Stimulated activated CD8-positive, alpha-beta memory T cell treated with anti-CD3 and anti-CD28 coated beads, Interleukin-4, amount 100 ng/mL, for 1 hour (primary cell): ENCODE measurements at places on chromosomes 2 and 18.

GRCh38 chr2:144673456-144673855 lies 153.5 kb upstream of the ZEB2 start:
- DNase-seq, result no peak

DNA sequence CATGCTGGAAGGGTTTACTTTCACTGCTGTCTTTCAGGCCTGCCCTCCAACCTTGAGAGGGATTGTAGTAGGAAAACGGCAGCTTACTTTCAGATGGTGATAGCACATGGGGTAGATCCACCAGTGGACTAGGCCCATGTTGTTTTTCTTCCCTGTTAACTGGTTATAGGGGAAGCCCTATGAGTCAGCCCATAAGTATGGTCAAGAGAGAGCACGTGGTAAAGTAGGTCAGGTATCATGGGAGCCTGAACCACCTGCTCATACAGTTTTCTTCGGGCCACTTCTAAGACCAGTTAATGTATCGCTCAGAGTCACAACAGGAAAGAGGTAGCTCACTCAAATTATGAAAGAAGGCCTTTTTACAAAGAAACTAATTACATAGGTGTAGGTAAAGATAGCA lies 33.0 kb downstream of the PDK1 start:
- no peak for DNase-seq

- DNase-seq, result no peak
These were observed 4.5 kb upstream of the SNRNP27 start for GRCh38 chr2:69889302-69889701.

DNA sequence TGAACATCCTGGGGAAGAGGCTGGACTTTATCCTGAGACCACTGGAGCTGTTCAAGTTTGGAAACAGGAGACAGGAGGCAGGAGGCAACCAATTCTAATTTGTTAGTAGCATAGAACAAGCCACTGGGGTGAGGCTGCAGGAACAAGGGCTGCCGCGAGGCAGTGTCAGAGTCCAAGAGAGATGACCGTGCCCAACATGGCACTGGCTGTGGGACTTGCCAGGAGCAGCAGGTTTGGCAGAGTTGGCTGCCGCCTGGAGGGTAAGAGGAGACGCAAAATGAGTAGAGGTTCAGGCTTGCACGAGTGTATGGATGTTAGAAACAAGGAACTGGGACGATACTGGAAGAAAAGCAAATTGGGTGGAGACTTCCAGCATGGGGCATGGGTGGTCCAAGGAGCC lies 168.5 kb downstream of the TPGS2 start:
- DNase-seq, result no peak

- DNase-seq, result no peak
These were observed 10.0 kb upstream of the VPS54 start for GRCh38 chr2:64029116-64029665.

DNA sequence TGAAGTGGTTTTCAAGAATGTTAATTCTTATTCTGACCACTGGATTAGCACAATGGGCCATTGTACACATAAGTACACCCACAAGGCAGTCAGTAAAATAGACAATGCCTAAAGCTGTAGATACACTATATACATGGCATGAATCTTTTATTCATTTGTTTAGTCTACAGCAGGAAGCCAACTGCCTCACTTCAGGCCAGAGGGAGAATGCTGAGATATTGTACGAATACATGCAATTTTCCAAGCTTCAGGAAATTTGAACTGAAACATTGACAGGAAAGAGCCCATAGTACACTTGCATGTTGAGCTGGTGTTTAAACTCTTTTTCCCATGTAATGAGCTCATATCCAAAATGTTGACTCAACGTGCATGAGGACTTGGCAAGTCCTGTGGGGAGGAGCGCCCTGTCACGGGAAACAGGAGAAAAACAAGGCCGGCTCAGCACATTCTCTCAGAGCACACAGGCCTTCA lies 111.6 kb upstream of the CYP1B1 start:
- DNase-seq, result no peak

DNA sequence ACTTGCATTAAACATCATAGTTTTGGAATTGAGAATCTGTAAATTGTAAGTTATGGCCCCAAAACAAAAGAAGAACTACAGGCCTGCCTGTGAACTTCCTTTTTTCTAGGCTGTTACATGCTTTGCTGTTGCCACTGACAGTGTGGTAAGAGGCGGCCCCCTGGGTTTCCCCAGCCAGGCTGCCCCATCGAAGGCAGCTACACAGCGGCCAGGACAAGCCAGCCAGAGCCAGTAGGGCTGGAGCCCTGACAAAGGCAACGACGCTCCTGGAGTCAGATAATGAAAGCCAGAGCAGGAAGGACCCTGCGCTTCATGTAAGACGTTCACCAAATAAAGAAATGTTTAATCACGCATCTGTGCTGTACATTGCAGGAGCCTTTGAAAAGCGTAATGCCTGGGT lies 55.0 kb downstream of the ANKRD44 start:
- DNase-seq, result peak; percentile 49

- DNase-seq, result no peak
These were observed 106.3 kb upstream of the CDCA7 start for GRCh38 chr2:173248381-173248780.

GRCh38 chr2:157500334-157500733 lies 56.4 kb upstream of the CYTIP start:
- no peak for DNase-seq

GRCh38 chr2:200509235-200509611 lies 645 bp downstream of the KCTD18 start:
- no peak for DNase-seq

DNA sequence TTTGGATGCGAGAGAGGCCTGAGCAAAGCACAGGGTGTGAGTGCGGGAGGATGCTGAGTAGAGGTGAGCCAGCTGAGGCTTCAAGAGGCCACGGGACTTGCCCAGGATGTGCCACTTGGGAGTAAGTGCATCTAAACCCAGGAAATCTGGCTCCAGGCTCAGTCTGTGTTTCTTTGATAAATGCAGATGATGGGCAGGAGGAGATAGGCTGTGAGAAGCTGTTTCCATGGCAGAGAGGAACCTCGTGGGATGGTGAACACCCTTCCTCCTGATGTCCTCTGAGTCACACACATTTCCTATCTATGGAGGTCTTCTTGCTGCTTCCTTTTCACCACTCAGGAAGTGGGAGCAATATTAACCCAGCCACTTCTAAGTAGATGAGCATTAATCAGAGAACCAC lies 38.4 kb upstream of the CELF4 start:
- no peak for DNase-seq

DNA sequence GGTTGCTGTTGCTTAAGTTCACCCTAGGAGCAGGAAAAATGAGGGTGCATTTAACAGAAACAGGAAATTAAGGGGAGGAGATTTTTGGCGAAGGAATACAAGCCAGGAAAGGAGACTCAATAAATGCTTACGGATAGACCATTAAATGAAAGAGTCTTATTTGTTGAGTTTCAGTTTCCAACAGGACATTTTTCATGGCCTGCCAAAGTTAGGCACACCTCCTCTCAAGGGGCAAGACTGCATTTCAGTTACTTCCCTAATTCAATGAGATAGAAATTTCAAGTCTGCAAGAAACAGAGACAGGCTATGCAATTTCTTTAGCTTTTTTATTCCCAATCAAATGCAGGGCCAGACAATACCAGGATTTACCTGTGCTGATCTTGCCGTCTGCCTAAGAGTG lies 394.7 kb upstream of the KLHL29 start:
- DNase-seq, result no peak

GRCh38 chr18:9135912-9136314 lies 668 bp upstream of the ANKRD12 start:
- no peak for DNase-seq

- DNase-seq, result no peak
These were observed 22.2 kb downstream of the PDIA6 start for GRCh38 chr2:10790228-10790973.

GRCh38 chr2:66477135-66477842 lies 42.4 kb downstream of the MEIS1 start:
- DNase-seq, result no peak

DNA sequence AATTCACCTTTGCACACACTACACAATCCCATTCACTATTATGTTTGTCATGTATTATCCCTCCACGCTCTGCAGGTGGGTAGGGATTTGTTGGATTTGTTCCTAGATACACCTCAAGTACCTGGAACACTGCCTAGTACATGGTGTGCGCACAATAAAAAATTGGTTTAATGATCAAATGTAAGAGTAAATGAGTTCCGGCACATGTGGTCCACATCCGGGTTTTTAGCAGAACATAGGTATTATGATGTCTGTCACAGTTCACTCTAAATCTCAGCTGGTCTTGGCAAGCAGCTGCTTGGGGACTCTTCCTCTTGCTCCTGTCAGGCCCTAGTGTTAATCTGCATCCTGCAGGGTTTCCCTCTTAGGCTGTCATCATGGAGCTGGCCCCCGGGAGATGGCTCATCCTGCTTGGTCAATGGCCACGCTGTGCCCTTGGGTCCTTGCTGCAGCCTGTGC lies 21.8 kb upstream of the IL1R1 start:
- no peak for DNase-seq

DNA sequence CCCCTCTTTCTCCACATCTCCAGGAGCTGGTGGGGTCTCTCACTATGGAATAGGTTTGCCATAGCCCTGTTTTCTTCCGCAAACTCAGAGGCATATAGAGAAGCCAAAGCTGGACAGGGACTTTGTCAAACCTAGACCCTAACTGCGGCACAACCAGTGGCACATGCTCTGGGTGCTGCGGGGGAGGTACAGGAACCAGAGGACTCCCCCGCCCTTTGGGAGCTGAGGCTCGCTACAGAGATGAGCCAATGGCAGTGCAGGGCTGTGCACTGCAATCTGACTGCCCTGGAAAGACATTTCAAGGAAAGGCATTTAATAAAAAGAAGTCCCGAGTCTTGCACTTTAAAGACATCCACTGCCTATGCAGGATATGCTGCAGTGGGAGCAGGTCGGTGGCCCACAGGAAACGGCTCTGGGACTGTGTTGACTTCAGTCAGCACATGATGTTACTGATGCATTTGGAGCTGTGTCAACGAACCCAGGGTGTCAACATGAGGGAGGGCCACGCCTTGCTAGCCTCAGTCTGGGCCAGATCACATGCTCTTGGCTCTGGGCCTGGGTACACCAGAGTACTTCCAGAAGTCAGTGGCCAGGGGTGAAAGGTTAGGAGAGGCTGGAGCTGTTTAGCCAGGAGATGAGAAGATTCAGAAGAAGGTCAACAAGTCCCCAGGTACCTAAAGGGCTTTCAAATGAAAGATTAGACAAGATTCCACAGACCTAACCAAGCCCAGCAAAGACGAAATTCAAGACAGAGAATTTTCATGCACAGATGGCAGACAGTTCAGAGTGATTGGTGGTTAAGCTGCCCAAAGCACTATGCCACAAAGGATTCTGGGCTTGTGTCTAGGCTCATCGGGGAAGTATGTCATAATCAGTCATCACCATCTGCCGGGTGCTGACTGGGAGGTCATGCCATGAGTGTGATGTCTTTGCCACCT lies 8.2 kb downstream of the SLC35F6 start:
- DNase-seq, result no peak

- no peak for DNase-seq
These were observed 63.9 kb downstream of the LRRFIP1 start for GRCh38 chr2:237691029-237691907.

DNA sequence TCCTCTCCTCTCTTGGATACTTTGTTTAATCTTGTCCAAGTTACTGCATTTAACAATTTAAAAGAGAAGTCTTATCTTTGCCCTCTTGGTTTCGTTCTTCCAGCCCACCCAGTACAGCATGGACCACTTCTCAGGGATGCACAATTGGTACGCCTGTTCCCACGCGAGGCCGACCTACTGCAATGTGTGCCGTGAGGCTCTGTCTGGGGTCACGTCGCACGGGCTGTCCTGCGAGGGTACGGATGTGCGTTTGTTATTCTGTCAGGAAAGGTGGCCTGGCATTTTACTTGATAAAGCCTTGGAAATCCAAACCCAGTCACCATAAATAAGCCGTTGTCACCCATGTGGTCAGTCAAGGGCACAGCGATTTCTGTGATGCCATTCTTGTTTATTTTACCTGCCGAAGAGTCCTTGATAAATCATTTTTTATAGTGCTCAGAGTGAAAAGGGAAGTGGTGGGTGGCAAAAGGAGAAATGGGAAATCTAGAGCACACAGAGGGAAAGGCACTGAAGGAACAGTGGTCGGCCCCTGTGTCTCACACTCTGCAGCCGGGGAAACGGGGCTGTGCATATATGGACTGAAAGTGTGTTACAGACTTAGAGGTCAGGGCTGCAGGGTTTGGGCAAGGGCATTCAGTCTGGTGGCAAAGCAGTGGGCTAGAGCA lies 80.5 kb downstream of the DGKD start:
- no peak for DNase-seq
